ENCODE measurements at places on chromosomes 2 and 18.

DNA sequence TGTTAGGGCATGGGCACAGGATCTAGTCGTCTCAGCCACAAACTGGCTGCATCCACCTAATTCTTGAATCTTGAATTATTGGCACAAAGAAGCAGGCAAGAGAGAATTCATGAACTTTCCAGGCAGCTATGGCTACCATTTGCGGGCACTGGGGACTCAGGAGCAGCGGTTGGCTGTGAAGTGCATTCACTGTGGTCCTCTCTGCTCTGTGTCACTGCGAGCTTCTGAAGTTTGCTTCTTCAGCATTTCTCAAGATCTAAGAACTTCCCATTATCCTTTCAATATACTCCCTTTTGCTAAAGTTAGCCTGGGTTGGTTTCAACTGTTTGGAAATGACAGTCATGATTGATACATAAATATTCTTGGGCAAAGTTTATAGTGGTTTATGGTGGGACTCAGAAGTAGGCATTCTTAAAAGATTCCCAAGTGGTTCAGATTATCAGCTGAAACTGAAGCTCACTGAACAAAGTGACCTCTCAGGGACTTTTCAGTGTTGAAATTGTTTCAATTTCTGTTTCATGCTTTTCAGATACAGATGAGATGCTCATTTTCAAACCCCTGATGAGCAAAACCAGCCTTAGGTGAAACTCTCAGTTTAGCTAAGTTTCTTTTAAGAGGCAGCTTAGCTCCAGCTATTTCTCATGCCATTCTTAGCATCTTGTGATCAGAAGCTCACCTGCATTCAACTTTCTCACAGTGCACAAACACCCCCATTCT lies 1258.3 kb upstream of the GYPC start:
- no peak for DNase-seq

DNA sequence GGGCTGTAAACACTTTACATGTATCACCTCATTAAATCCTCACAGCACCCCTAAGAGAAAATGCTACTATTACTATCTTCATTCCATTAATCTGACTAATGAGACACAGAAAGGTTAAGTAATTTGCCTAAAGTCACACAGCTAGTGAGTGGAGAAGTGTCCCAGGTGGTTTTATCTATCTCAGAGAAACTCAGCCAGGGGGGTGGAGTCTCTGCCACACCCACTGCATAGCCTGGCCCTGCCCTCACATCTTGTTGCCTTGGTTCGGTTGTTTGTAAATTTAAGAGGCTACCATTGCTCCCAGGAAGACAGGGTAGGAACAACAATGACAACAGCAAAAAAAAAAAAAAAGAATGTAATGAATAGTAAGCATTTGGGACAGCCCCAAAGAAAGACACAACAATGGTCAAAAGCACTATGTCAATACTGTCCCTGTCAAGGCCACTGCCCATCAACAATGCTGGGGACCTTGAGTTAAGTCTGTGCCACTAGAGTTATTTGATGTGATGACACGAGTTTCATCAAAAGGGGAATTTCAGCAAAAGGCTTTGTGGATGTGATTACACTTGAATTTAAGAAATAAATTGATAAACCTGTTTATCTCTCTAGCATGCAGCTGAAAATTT lies 17.5 kb downstream of the CYRIA start:
- DNase-seq: no peak

- DNase-seq: no peak
Measured at GRCh38 chr18:28063271-28063761, 113.6 kb downstream of the CDH2 start.

- DNase-seq: no peak
Measured at GRCh38 chr2:161905389-161906046, 168.5 kb downstream of the DPP4 start.

DNA sequence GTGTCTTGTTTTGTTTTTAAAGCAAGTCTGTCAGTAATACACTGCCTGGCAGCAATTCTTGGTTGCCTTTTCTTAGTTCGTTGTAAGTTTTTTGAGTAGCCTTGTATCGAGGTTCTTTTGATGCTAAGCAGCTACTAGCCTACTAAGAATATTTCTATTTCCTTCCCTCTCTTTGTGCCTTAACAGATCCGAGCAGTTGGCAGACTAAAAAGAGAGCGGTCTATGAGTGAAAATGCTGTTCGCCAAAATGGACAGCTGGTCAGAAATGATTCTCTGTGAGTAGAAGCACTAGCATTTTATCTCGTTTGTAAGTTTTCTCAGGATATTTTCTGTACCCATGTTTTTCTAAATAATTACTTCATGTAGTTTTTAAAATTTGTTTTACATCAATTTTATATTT lies 15.1 kb downstream of the MFF start:
- DNase-seq: no peak

GRCh38 chr2:241801611-241802420 lies 7.2 kb upstream of the NEU4 start:
- DNase-seq: no peak

GRCh38 chr2:196233805-196234475 lies 62.6 kb upstream of the STK17B start:
- DNase-seq: no peak

DNA sequence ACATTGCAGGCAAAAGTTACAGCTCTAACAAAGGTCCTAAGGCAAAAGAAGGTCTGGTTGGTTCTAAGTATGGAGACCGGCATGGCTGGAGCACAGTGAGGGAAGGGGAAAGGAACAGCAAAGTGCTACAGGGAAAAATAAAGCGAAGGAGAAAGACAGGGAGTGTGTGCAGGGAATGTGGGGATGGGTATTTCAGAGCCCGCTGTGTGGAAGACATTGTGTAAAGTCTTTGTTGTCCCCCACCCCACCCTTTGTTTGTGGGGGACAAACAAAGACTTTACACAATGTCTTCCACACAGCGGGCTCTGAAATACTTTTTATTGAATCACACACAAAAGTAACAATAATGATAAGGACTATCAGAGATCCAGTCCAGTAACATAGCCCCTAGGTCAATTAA lies 28.9 kb upstream of the C2orf15 start:
- no peak for DNase-seq

DNA sequence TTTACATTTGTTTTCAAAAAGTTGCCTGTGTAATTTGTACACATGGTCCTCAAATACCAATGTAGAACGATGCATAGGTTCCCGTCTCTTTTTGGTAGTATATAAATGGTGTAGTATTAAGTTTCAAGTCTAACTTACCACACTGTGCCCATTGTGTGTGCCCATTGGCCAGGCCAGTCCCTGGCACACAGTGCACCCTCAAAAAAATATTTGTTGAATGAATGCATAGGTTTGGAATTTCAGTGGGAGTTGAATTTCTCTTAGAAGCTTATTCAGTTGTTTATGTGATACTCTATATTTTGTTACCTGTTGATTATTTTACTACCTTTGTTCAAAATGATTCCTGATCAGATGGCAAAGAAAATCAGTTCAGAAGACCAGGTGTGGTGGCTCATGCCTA lies 30.1 kb downstream of the IDH1 start:
- no peak for DNase-seq

DNA sequence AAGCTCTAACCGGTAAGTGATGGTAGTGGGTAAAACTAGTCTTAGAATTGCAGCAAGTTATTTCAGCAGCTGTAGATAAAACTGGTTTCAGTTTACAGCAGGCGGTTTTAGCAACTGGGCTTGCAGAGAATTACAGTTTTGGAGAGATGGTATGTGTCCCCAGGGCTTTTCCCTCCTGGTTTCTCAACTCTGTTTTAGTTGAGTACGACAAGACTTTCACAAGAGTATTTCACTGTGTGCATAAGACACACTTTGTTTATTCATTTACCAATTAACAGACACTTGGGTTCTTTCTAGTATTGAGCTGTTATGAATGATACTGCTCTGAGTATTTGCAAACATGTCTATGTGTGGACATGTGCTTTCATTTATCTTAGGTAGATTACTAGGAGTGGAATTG lies 65.6 kb upstream of the RFX8 start:
- no peak for DNase-seq

- no peak for DNase-seq
Measured at GRCh38 chr2:46873604-46874068, 42.0 kb downstream of the MCFD2 start.

GRCh38 chr2:51960281-51960680 lies 928.3 kb upstream of the NRXN1 start:
- DNase-seq: no peak

DNA sequence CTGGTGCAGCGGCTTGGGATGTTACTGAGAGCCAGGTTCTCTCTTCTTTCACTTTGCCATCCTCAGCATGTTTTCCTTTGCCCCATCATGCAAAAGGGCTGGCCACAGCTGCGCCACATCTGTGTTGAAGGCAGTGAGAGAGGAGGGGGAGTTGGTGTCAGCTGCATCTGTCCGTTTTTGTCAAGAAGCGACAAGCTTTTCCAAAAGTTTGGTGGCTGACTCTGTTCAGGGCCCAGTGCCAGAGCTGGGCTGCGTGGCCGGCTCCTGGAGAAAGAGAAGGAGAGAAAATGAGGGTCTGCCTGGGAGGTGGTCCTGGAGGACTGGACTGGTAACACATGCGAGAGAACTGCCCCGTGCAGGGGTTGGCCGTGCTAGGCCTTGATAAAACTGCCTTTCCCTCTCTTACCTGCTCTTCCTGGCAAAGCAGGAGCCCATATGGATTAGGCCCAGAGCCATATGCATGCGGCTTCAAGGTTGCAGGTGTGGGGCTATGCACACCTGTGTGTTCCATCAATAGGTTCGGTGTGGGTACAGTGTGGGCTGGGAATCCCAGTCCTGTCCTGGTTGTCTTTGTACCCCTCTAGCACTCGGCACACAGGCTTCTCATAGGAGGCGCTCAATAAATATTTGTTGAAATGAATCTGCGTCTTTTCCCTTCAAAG lies 9.0 kb downstream of the RNF144A start:
- no peak for DNase-seq

- no peak for DNase-seq
Measured at GRCh38 chr2:133498662-133499585, 69.3 kb downstream of the NCKAP5 start.

GRCh38 chr2:137107904-137108303 lies 342.6 kb downstream of the THSD7B start:
- DNase-seq: no peak
